ENCODE measurements at places on chromosomes 2 and 18.

DNA sequence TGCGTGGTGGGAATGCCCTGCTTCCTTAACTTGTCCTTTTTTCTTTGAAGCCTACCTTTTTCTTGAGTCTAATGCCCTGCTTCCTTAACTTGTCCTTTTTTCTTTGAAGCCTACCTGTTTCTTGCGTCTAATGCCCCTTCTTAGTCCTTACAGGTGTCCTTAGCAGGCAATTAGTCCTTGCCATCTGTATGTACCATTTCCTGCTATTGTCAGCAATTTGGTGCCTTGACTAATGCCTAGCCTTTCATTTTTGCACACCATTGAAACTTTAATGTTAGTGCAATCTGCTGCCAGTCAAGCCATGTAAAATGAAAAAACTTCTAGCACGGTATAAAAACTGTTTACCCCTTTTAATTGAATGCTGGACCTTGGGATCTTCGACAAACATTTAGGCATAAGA is 4.3 kb downstream of the KDM3A start:
- DNase-seq = no peak

DNA sequence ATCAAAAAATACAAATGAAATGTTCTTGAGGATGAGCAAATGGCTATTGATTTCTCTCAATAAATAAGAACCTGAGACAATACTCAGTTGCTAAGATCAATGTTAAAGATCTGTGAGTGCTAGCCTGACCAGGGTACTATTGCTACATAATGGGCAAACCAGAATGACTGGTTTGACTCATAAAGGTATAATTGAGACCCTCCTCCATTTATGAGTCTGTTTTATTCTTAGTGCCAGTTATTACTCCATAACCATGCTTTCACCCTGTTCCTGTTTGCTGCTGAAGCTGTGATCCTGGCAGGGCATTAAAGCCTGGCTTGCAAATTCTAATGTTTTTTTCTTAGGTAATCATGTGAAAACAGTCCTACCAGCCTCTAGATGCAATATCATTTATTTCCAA is 56.6 kb upstream of the PPM1B start:
- DNase-seq = no peak

DNA sequence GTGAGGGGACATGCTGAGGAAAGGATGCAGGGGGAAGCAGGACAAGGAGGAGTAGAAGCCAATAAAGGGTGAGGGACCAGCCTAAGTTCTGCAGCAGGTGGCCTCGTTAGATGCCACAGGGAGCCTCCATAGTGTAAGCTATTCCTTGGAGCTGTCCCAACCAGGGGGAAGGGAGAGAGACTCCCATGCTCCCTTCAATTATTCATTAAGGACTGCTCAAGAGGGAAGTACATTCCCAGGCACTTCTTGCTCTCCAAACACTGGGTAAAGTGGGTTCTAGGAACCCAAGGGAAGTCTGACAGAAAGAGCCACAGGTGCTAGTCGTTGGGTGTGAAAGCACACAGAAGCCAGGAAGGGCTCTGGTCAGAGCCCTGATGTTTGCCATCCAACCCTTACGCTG is 193.7 kb downstream of the SLC39A10 start:
- no peak for DNase-seq

GRCh38 chr2:164937864-164938401 is 17.4 kb downstream of the SLC38A11 start:
- no peak for DNase-seq

- DNase-seq = no peak
Measured at GRCh38 chr2:117170897-117171296, 643.6 kb upstream of the DDX18 start.

DNA sequence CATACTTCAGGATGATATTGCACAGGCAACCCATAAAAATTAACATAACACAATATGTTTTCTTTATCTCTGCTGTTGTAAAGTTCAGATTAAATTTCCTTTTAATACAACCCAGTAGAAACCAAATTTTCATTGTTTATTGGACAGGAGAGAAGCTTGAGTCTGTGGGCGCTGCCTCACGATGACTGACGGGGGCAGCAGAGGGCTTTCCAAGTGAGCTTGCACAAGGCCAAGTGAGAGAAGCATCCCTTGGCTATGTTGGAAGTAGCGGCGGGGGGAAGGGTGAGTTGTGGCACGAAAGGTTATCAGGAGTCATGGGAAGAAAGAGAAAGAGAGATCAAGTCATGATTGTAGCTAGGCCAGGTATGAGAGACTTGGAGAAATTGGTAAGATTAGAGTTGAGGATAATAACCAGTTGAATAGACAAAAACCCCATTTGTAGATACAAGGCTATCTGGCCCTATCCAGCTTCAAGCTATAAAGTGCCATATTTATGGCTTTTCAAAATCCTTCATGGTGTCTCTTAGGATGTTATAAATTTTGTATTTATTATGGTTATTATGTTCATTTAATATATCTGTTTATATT is 413.7 kb upstream of the FAM98A start:
- peak; percentile 60 for DNase-seq

DNA sequence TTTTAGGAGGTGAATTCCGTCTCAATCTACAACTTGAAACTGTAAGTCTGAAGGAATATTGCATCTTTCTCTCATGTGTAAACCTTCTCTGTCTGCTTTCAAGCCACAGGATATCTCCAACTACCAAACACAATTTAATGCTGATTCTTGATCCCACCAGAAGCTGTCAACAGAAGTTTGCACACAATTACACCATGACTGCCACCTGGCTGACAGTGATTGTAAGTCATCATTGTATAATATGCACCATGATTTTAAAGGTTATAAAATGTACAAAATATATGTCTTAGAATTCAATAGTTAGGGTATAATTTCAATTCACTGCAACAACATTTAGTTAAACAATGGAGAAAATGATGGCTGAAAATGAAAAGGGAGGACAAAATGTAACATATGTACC is 18.4 kb downstream of the PREPL start:
- DNase-seq = peak; percentile 4

DNA sequence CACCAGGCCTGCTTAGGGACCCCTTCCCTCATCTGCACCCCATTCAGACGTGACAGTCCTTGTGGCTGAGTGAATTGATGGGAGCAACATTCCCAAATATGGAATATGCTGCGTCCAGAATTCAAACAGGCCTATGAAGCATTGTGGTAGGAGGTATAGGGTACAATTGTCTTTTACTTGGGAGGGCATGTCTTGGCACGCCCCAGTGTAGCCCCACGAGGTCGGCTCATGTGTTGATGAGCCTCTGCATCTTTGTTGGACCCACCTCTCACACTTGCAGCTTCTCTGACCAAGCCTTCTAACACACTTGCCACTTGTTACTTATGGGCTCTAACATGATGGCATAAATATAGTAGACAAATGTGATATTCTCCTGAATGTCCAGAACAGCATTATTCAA is 1.6 kb downstream of the TIMM21 start:
- no peak for DNase-seq

DNA sequence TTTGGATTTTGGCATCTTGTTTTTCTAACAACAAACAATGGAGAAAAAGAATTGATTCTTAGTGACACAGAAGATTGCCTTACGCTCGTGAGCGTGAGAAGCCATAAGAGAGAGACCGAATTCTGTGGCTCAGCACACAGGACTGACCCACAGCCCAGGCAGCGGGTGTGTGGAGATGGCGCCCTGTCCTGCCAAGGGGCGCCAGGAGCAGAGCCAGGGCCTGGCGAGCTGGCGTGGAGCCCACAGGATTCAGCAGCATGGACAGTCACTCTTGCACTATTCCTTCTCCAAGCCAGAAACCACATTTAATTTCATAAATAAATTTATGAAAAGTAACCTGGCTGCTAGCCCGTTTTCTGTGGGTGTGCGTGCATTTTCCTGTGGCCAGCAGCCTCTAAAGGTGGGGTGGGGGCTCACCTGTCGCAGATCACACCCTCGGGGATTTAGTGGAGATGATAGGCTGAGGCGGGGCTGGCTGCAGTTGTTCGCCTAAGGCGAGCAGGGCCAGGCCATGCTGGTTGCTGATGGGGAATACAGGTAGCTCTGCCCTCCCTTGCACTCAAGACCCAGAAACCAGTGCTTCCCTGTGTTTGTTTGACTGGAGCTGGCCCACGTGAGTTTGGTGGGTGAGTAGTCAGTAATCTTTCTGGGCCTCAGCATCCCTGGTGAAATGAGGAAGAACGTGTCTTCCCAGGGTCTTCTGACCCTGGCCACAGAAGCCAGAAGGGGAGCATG is 46.2 kb downstream of the FAM168B start:
- no peak for DNase-seq

- no peak for DNase-seq
Measured at GRCh38 chr2:25063876-25064660, 22.2 kb downstream of the EFR3B start.

- DNase-seq = peak; percentile 8
Measured at GRCh38 chr2:176851200-176851888, 361.2 kb upstream of the HNRNPA3 start.

GRCh38 chr2:235709969-235710879 is 216.4 kb downstream of the AGAP1 start:
- DNase-seq = peak; percentile 67

GRCh38 chr2:138390316-138390945 is 111.1 kb upstream of the SPOPL start:
- DNase-seq = no peak

DNA sequence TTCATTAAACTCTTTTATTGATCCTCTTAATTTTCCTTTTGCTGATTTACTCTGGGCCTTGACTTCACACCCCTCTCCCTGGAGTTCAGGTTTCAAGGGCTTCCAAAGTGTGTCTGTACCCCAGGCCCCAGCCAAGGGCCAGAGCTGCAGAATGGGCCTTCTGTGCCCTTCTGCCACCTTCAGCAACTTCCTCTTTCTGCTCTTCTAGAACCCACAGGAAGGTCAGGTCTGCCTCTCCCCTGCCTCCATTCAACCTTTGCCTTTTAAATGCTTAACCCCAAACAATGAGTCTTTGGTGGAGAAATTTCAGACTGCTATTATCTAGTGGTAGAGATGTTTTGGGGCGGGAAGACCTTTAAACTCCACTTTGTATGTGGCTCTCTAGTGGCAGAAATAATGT is 63.1 kb downstream of the TSN start:
- no peak for DNase-seq

GRCh38 chr2:188122985-188123384 is 168.7 kb upstream of the GULP1 start:
- no peak for DNase-seq

DNA sequence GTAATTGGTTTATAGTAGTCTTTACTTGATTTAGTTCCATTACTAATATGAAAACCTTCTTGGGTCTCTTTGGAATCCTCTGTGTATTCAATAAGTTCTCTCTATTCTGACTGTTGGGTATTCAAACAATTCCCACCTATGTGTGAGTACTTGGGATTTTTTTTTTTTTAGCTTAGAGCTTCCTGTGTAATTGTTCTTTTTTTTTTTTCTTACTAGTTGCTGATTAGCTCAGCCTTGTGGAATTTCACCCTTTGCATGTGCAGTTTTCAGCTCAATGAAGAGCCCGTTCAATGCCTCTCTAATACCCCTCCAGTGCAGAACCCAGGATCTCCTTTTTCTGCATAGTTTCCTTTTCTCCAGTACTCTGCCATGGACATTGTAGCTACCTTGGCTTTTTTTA is 339.1 kb upstream of the GALNT5 start:
- DNase-seq = no peak

DNA sequence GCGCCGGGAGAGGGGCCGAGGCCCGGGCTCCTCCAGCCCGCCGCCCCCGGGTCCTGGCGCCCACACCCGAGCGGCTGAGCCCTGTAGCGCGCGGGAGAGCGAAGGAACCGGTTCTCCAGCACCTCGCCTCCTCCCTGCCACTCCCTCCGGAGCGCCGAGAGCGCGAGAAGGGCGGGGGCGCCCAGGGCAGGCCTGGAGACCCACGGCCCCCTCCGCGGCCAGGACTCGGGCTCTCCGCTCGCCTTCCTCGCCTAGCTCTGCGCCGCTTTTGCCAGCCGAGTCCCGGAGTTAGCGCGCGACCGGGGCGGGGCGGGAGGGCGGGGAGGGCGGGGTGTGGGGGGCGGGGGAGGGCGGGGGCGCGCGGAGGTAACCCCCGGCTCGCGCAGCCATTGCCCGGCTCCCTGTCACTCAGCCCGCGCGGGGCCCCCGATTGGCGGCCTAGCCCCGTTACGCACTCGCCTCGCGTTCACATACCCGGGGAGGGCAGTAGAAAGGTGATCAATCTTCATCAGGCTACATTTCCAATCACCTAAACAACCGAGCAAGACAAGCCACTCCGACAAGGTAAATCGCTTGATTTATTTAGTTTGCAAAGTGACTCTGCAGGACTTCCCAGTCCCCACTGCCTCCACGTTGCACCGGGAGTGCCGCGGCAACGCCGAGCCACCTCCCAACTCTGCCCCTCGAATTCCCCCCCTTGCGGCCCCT is at the start of gene OTX1:
OTX1 (plus strand) TSS at position 497 of the 708 bp plus-strand sequence. CDS start 2,161 bp downstream, outside the sequence.
- DNase-seq = peak; percentile 59

- DNase-seq = no peak
Measured at GRCh38 chr2:145021962-145022665, 502.2 kb upstream of the ZEB2 start.

GRCh38 chr2:60533101-60534051 is 20.1 kb downstream of the BCL11A start:
- no peak for DNase-seq

DNA sequence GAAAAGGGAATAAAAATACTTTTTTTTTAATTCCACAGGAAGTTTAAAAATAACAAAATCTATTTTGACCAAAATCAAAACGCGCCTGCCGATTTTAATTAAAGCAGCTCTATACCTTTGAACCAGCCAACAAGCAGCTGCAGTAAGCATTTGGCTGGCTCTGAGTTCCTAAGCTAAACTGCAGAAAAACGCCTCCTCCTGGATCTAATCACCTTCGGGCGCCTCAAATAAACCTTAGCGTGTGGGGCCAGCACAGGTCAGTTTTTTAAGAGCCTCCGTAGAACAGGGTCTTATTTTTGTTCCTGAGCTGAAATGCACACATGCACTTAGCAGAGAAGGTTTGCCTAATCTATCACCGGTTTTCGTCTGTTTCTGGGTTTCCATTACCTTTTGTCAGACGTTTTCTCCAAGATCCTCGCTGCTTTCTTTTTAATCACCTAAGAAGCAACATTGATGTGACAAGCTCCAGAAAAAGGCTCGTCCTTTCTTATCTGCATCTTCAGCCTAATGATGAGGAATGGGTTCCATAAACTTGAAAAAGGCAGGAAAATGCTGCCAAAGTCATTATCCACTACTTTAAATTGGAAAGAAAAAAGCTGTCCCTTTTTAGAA is 64.7 kb upstream of the HNRNPA3 start:
- no peak for DNase-seq

- no peak for DNase-seq
Measured at GRCh38 chr2:44778221-44778654, 163.3 kb upstream of the SIX3 start.

GRCh38 chr18:57441071-57441794 is 6.1 kb downstream of the ONECUT2 start:
- no peak for DNase-seq

GRCh38 chr2:172087780-172088244 is 2.5 kb downstream of the DLX1 start:
- no peak for DNase-seq

DNA sequence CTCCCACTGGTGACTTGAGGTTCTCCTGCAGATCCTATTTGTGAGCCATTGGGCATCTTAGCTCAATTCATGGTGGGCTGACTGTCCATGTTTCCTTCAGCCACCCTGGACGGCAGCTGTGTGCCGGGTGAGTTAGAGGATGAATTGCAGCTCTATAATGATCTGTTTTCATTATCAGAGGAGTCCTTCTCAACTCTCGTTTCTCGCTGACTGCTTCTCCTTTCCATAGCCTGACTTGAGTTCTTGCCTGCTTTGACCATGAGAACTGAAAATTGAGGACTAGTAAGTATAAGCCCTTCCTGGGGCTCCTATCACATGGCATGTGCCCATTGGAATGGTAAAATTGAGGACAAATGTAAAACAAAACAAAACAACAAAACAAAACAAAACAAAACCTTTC is 121.8 kb downstream of the CDC42EP3 start:
- DNase-seq = no peak
